ENCODE measurements at places on chromosomes 7 and 10. TPM values are rescaled to one million over a fixed set of nuclear protein-coding genes. Genes with fewer than 3 reads are reported as not detected.

DGKB gene
- 0.58 TPM for total RNA-seq

SRRM3 gene
- total RNA-seq, result 0.56 TPM

SLC13A4 gene
- under 0.01 TPM for total RNA-seq

GRM3 gene
- not detected for total RNA-seq

IL6 gene
- 69.4 TPM for total RNA-seq

MMP21 gene
- not detected for total RNA-seq

Data from regular cardiac myocyte (primary cell).